Fibroblast of upper back skin (primary cell): ENCODE measurements at places on chromosomes 7 and 10.

- no peak for DNase-seq
These were observed 1.2 kb downstream of the YWHAG start for GRCh38 chr7:76357475-76358010.

DNA sequence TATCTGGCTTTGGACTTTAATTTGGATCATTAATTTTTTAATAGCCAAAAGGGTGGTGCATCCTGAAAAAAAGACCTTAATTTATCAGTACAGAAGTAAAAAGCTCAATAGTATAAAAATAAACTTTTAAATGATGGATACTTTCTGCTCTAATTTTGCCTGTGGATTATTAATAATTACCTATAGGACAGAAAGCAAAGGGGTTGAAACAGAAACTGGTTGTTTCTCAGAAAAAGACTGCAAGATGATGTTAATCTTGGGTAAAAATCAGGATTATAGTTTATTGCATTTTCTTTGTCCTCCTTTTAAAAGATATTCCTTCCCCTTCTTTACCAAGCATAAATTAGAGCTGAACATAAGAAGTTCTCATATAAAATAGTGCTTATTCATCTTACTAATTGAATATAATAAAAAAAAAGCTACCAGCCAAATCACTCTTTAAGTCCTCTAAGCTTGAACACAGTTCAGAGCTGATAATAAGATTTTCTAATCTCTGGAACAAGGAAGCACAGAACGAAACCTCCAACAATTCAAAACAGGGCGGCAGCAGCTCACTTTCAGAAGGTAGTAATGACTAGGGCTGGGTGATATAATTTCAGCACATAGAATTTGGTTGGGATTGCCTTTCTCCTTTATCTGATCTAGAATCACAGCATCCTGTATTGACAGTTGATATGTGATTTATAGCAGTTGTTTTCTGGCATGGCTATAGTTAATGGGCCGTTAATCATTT is 8.1 kb upstream of the GPR85 start:
- DNase-seq = no peak

DNA sequence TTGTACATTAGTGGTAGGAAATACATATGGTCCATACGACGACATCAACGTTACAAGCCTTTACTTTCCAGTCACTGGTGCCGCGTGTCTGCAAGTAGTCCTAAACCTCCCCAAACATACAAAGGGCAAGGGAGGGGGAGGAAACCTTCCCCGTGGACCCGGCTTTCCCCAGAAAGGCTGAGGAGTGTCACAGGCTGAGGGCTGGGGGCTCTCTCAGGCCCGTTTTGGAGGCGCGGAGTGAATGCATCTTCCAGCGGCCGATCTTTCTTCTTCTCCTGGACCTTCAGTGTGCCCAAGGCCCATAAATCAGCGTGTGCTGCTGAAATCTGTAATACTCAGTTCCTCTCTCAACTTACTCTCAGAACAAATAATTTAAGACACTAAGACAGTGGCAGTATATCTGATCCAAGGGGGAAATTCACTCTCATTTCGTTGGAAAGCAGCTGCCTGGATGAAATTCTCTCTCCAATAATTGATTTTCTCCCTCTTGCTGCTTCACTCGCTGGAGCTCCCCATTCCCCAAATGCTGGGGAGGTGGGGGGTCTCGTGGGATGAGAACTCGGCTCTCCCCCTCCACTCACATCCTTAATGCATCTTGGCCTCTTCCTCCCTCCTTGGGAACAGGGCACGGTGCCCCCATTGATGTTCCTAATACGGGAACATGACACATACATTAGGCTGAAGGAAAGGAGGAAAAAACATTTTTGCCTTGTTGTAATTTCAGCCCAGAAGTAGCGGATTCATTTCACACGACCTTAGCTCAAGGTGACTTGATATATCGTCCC is 126.1 kb downstream of the ADARB2 start:
- DNase-seq = no peak

DNA sequence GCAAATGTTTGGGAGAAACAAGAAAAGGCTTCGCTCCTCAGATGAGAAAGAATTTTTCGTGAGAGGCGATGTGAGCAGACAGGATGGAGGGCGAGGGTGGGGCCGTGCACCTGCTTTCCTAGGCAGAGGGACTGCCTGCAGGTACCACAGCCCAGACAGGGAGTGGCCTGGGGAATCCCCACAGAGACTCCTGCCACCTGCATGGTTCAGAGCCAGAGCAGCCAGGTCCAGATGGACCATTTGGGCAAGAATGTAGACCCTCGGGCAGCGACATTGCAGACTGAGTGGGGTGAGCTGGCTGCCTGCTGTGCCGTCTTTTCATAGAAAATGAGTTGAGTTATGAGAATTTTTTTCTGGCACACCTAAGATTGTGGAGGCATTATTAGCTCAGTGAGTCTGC is 216.8 kb downstream of the SNX10 start:
- DNase-seq = no peak

GRCh38 chr10:55141892-55142291 is 340.9 kb upstream of the PCDH15 start:
- DNase-seq = no peak

GRCh38 chr7:117323851-117324711 is 1.2 kb upstream of the WNT2 start:
- peak; percentile 48 for DNase-seq
